Mesenteric fat pad (tissue), 1 donor: ENCODE measurements at places on chromosomes 2 and 18. TPM values are rescaled to one million over a fixed set of nuclear protein-coding genes. Genes with fewer than 3 reads are reported as not detected.

The PSMD1 gene
- total RNA-seq = 101 TPM

The TTL gene
- 40.0 TPM for total RNA-seq

The GAREM2 gene
- 6.8 TPM for total RNA-seq

The SDC1 gene
- 2.3 TPM for total RNA-seq

The ATF2 gene
- 51.5 TPM for total RNA-seq

The ARL4C gene
- total RNA-seq = 17.4 TPM

The TMEM182 gene
- 1.6 TPM for total RNA-seq

The SKOR2 gene
- total RNA-seq = not detected

The IL18RAP gene
- 13.8 TPM for total RNA-seq

The TNFRSF11A gene
- total RNA-seq = 17.1 TPM

The SERPINB3 gene
- not detected for total RNA-seq

The STEAP3 gene
- 15.2 TPM for total RNA-seq

The POTEJ gene
- total RNA-seq = not detected

The COL6A3 gene
- total RNA-seq = 409 TPM

The IL36B gene
- total RNA-seq = not detected

The BMP10 gene
- not detected for total RNA-seq

The EVX2 gene
- not detected for total RNA-seq

The GPBAR1 gene
- total RNA-seq = 34.8 TPM

The ST3GAL5 gene
- total RNA-seq = 33.1 TPM

The SAG gene
- total RNA-seq = not detected

The AQP12A gene
- total RNA-seq = not detected

The SPP2 gene
- total RNA-seq = not detected

The TWIST2 gene
- 73.9 TPM for total RNA-seq

The SP140 gene
- 2.6 TPM for total RNA-seq

The C2orf15 gene
- total RNA-seq = 0.32 TPM

The OTOS gene
- not detected for total RNA-seq

The IL37 gene
- not detected for total RNA-seq

The FAHD2A gene
- total RNA-seq = 18.5 TPM

The TUBB8B gene
- total RNA-seq = not detected

The NYAP2 gene
- not detected for total RNA-seq

The SALL3 gene
- total RNA-seq = not detected

The ESPNL gene
- 0.48 TPM for total RNA-seq

The EPAS1 gene
- 717 TPM for total RNA-seq

The LRRC30 gene
- total RNA-seq = not detected

The ARHGEF33 gene
- 0.35 TPM for total RNA-seq

The KIAA2012 gene
- total RNA-seq = not detected

The DYNAP gene
- not detected for total RNA-seq

The SOX11 gene
- not detected for total RNA-seq

The TPGS2 gene
- 72.8 TPM for total RNA-seq

The CIB4 gene
- not detected for total RNA-seq

The FSIP2 gene
- total RNA-seq = 0.29 TPM

The THUMPD2 gene
- total RNA-seq = 7.9 TPM

The CD8B gene
- total RNA-seq = 0.67 TPM

The PAIP2B gene
- total RNA-seq = 1.3 TPM

The ZBTB7C gene
- 14.2 TPM for total RNA-seq

The COBLL1 gene
- 85.9 TPM for total RNA-seq

The DPP4 gene
- total RNA-seq = 6.9 TPM

The RTP5 gene
- total RNA-seq = not detected

The ATP6V1B1 gene
- total RNA-seq = 2.4 TPM

The NEB gene
- total RNA-seq = 0.64 TPM

The PDIA6 gene
- total RNA-seq = 157 TPM

The RAPGEF4 gene
- total RNA-seq = 10.4 TPM

The SETBP1 gene
- 21.6 TPM for total RNA-seq

The GCG gene
- not detected for total RNA-seq

The TTN gene
- 12.0 TPM for total RNA-seq

The COLEC12 gene
- 36.7 TPM for total RNA-seq

The GPR35 gene
- 1.9 TPM for total RNA-seq
